Fibroblast of lung (primary cell): ENCODE measurements at places on chromosomes 7 and 10. TPM values are rescaled to one million over a fixed set of nuclear protein-coding genes. Genes with fewer than 3 reads are reported as not detected.

DNA sequence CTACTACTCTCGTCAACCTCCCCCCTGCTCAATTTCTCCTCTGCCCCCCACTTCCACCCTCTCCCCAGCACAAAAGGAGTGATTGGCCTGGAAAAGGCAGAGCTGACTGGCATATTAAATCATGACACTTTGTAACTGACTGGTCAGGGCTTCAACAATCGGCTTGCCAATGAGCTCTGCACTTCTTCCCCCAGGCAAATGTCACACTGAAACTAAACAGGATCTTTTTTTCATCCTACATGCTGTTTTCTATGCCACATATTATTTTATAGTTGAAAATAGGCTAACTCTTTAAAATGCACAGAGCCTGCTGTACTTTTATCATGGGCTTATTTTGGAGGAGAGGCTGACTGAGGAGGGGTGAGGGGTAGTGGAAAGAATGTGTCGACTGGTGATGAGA lies 295.2 kb downstream of the TCF7L2 start:
- H3K4me1 ChIP-seq, result no peaks in the 10 kb centered on the region
- H3K36me3 ChIP-seq, result no peaks in the 10 kb centered on the region
- H3K27ac ChIP-seq, result no peak overlapping the region
- H3K27me3 ChIP-seq, result no peaks in the 10 kb centered on the region
- DNase-seq, result no peak
- no peak overlapping the region for H3K4me3 ChIP-seq

DNA sequence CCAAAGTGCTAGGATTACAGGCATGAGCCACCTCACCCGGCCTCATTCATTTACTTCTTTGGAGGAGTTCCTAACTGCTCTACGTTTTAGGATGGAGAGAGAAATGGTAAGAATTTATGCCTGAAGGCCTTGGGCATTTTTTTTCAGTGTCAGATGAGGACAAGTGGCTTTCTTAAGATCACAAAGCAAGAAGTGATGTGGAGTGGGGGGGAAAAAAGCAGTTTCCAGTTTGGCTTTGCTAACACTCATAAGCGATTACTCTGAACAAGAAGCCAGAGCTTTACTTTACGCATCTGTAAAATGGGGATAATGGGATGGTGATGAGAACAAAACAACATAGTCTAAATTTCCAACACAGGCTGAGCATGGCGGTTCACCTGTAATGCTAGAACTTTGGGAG lies 2.6 kb upstream of the PPIA start:
- H3K36me3 ChIP-seq, result no peaks in the 10 kb centered on the region
- H3K27me3 ChIP-seq, result no peaks in the 10 kb centered on the region
- H3K4me3 ChIP-seq, result no peak overlapping the region
- peaks cover 3% of the 10 kb centered on the region for H3K4me1 ChIP-seq

DNA sequence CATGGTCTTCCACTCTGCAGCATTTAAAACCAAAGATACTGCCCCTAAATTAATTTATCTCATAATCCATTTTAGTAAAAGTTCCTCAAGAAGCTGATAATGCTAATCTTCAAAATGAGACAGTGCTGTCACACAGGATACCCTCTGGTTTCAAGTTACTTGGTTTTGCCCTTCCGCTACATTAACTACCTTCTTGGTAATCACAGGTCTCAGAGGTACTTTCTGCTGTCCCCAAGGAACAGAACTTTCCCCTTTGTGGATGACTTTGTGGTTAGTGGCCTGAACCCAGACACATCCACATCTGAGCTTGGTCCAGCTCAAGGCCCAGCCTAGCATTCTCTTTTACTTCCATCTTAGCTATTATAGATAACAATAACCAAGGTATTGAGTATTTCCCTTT lies 88.8 kb upstream of the TMEM26 start:
- H3K27ac ChIP-seq, result no peak overlapping the region
- no peaks in the 10 kb centered on the region for H3K4me1 ChIP-seq
- no peak for DNase-seq
- H3K36me3 ChIP-seq, result no peaks in the 10 kb centered on the region
- no peaks in the 10 kb centered on the region for H3K27me3 ChIP-seq

DNA sequence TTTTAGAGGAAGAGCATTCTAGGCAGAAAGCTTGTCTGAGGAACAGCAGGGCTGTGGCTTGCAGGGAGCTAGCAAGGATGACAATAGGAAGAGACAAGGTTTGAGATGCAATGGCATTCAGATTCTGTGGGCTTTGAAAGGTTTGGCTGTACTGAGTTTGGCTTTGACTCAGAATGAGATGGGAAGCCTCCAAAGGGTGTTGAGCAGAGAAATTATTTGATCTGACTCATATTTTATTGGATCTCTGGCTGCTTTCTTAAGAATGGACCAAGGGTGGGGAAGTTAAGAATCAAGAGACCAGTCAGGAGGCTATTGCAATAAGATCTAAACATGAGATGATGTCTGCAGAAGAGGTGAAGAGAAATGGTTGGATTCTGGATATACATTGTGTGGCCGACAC lies 273.2 kb downstream of the CDK14 start:
- H3K4me3 ChIP-seq, result no peak overlapping the region
- no peaks in the 10 kb centered on the region for H3K36me3 ChIP-seq
- no peak for DNase-seq
- no peaks in the 10 kb centered on the region for H3K27me3 ChIP-seq
- no peak overlapping the region for H3K27ac ChIP-seq
- H3K4me1 ChIP-seq, result no peaks in the 10 kb centered on the region

GRCh38 chr10:65847436-65848230 lies 1078.2 kb upstream of the LRRTM3 start:
- H3K27me3 ChIP-seq, result no peaks in the 10 kb centered on the region
- no peak for DNase-seq
- no peaks in the 10 kb centered on the region for H3K36me3 ChIP-seq
- no peak overlapping the region for H3K27ac ChIP-seq

DNA sequence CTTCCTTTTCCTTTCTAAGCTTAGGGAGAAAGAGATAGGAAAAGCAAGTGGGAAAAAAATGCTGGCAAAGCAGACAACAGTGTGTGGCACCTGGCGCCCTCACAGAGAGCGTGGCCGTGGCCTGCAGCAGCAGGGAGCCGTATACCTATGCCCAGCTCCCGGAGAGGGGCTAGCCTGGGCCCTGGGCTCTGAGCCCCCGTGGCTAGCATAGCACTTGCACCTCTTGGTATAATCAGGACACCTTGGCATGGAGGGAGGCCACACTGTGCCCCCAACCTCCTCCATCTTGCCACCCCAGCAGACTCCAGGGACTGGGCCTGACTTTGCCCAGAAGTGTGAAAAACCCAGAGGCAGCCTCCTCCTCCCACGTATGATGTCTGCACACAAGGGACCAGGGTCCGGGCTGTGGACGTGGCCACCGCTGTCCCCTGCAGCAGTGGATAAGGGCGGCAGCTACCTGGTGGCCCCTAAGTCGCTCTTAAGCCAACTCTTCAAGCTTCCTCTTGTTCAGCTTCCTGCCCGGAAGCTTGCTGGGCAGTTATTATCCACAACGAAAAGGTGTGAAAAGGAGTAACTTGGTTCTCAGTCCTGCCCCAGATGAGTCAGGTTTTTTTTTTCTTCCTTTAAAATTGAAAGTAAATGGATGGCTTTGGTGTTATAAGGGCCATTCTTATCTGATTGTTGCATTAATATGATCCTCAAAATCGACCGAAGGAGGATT lies 249.1 kb upstream of the PITRM1 start:
- no peaks in the 10 kb centered on the region for H3K27me3 ChIP-seq
- H3K27ac ChIP-seq, result no peak overlapping the region
- no peak overlapping the region for H3K4me3 ChIP-seq
- H3K4me1 ChIP-seq, result peaks cover 9% of the 10 kb centered on the region
- no peak for DNase-seq
- no peaks in the 10 kb centered on the region for H3K36me3 ChIP-seq

GRCh38 chr7:1372063-1372462 lies 87.2 kb downstream of the MICALL2 start:
- no peak overlapping the region for H3K4me3 ChIP-seq
- DNase-seq, result no peak
- peaks cover 18% of the 10 kb centered on the region for H3K27me3 ChIP-seq
- no peak overlapping the region for H3K27ac ChIP-seq
- no peaks in the 10 kb centered on the region for H3K36me3 ChIP-seq
- no peaks in the 10 kb centered on the region for H3K4me1 ChIP-seq

GRCh38 chr10:72107325-72108003 lies 19.1 kb upstream of the SPOCK2 start:
- H3K4me3 ChIP-seq, result no peak overlapping the region
- no peaks in the 10 kb centered on the region for H3K27me3 ChIP-seq
- peak; percentile 27 for DNase-seq
- H3K4me1 ChIP-seq, result no peaks in the 10 kb centered on the region

DNA sequence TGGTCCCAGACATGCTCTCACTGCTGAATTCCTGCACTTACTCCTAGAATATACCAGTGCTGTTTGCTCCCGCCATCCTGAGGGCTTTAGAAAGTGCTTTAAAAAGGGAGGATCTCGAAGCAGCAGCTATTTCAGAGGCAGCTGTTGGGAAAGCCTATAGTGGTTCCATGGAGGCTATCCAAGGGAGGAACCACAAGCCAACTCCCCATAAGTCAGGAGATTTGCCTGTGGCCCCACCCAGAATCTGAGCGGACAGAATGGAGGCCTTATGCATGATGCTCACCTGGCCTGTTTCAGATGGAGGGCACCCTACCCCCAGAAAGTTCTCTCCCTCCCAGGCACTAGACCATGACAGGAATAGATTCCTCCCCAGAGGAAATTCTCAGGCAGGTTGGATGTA lies 2.3 kb upstream of the KCNIP2 start:
- H3K27me3 ChIP-seq, result no peaks in the 10 kb centered on the region
- H3K27ac ChIP-seq, result no peak overlapping the region
- peaks cover 2% of the 10 kb centered on the region for H3K36me3 ChIP-seq
- H3K4me1 ChIP-seq, result no peaks in the 10 kb centered on the region

DNA sequence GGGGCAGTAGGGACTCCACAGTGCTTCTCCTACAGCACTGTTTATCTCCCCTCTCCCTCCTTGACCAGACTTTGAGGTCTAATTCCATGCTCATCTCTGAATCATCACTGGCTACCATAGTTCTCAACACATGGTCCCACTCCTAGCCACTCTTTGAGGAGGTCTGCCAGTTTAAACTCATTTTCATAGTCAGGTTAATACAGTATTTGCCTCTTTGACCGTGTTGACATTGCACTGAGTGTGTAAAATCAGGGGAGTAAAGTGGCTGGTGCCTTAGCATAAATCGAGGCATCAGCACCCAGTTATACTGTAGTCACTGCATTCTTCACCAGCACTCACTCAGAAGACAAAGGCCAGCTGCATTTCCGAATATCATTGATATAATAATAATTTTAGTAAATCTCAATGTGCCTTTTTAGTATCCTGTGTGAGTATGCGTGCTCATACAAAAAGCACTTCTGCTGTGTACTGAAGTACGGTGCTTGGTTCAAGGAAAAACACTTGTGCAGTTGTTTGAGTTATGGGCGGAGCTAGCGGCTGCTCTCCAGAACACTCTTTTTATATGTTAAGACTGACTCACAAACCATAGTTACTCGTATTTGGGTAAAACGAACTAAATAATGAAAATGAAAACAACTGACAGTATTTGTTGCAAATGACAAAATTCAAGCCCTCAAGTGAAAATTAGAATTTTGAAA lies 89.7 kb downstream of the GALNT11 start:
- DNase-seq, result no peak
- H3K27me3 ChIP-seq, result no peaks in the 10 kb centered on the region
- no peaks in the 10 kb centered on the region for H3K4me1 ChIP-seq
- H3K4me3 ChIP-seq, result no peak overlapping the region
- H3K36me3 ChIP-seq, result peaks cover 7% of the 10 kb centered on the region

DNA sequence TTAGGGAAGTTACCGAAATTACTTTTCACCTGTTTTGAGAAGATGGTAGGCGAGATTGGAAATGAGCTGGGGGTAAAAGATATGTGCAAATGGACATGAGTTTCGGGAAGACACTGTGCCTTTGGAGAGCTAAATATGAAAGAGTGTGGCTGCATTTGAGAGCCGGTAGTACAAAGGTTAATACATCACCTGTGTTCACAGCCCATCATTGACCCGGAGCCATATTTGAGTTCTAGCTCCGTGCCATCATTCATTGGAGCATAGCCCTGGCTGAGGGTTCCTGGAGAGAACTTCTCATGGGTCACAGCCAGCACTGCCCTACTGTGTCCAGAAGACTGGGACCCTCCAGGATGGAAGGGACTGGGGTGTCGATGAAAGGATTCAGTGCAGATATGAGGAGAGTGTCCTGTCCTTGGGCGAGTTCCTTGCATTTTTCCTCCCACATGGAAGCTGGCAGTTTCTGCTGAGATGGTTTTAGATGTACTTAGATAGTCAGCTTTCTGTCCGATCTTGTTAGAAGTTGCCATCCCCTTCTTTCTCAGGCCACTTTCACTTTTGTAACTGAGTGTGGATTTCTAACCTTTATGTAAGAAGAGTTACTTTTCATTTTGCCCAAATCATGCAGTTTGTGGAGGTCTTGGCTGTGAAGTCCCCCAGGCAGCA lies 138.8 kb downstream of the JCAD start:
- H3K36me3 ChIP-seq, result no peaks in the 10 kb centered on the region
- peaks cover 5% of the 10 kb centered on the region for H3K27me3 ChIP-seq
- no peak for DNase-seq
- no peaks in the 10 kb centered on the region for H3K4me1 ChIP-seq
- no peak overlapping the region for H3K27ac ChIP-seq
- no peak overlapping the region for H3K4me3 ChIP-seq

GRCh38 chr7:105261689-105262088 lies 127.0 kb downstream of the SRPK2 start:
- H3K4me3 ChIP-seq, result no peak overlapping the region
- H3K27me3 ChIP-seq, result no peaks in the 10 kb centered on the region
- H3K4me1 ChIP-seq, result peaks cover 4% of the 10 kb centered on the region
- peak; percentile 25 for DNase-seq
- no peaks in the 10 kb centered on the region for H3K36me3 ChIP-seq

- H3K27me3 ChIP-seq, result peaks cover 1% of the 10 kb centered on the region
- H3K36me3 ChIP-seq, result no peaks in the 10 kb centered on the region
- H3K4me3 ChIP-seq, result no peak overlapping the region
- no peaks in the 10 kb centered on the region for H3K4me1 ChIP-seq
- H3K27ac ChIP-seq, result no peak overlapping the region
- no peak for DNase-seq
Measured at GRCh38 chr7:159148430-159149395, 4.0 kb upstream of the VIPR2 start.

- DNase-seq, result no peak
- H3K27ac ChIP-seq, result no peak overlapping the region
- H3K27me3 ChIP-seq, result no peaks in the 10 kb centered on the region
- H3K36me3 ChIP-seq, result no peaks in the 10 kb centered on the region
- no peaks in the 10 kb centered on the region for H3K4me1 ChIP-seq
Measured at GRCh38 chr7:118559207-118559606, 334.7 kb downstream of the ANKRD7 start.

- no peaks in the 10 kb centered on the region for H3K4me1 ChIP-seq
- no peak overlapping the region for H3K27ac ChIP-seq
- H3K36me3 ChIP-seq, result no peaks in the 10 kb centered on the region
- no peaks in the 10 kb centered on the region for H3K27me3 ChIP-seq
- no peak for DNase-seq
- H3K4me3 ChIP-seq, result no peak overlapping the region
Measured at GRCh38 chr7:111470998-111471397, 91.3 kb downstream of the IMMP2L start.

- peak; percentile 58 for DNase-seq
- H3K4me3 ChIP-seq, result no peak overlapping the region
- H3K4me1 ChIP-seq, result peaks cover 15% of the 10 kb centered on the region
- H3K27me3 ChIP-seq, result no peaks in the 10 kb centered on the region
- H3K36me3 ChIP-seq, result no peaks in the 10 kb centered on the region
- no peak overlapping the region for H3K27ac ChIP-seq
Measured at GRCh38 chr10:50393784-50394467, 142.6 kb upstream of the ASAH2 start.

- no peaks in the 10 kb centered on the region for H3K4me1 ChIP-seq
- DNase-seq, result peak; percentile 47
- H3K36me3 ChIP-seq, result no peaks in the 10 kb centered on the region
- no peak overlapping the region for H3K4me3 ChIP-seq
Measured at GRCh38 chr7:48389977-48390376, 218.7 kb downstream of the ABCA13 start.

- no peaks in the 10 kb centered on the region for H3K27me3 ChIP-seq
- H3K27ac ChIP-seq, result no peak overlapping the region
- no peak for DNase-seq
- H3K36me3 ChIP-seq, result no peaks in the 10 kb centered on the region
Measured at GRCh38 chr10:102935939-102936605, 18.0 kb downstream of the CNNM2 start.

TMEM176B gene
- 26.8 and 95.3 TPM in 2 replicates for total RNA-seq
